Sciatic nerve (tissue), 2 donors: ENCODE measurements at places on chromosomes 7 and 10. TPM values are rescaled to one million over a fixed set of nuclear protein-coding genes. Genes with fewer than 3 reads are reported as not detected.

DNA sequence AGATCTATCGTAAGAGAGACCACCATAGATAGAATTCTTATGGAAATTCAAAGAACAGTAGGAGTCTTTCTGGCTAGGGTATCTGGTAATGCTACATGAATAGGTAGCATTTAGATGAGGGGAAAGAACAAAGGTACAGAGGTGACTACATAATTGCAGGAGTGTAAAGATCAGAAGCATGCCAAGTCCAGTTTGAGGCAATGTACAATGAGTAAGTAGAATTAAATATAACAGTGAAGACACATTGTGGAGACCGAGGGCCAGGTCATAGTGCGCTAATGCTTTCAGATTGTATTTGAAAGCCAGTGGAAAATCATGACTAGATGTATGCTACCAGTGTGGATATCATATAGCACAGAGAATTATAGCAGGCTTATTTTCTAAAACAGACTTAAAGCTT is 1611.6 kb upstream of the LRRTM3 start:
- no peak for DNase-seq

GRCh38 chr7:20153567-20153966 is 63.6 kb downstream of the MACC1 start:
- DNase-seq = no peak

GRCh38 chr7:134176037-134176350 is 48.9 kb downstream of the LRGUK start:
- no peak for DNase-seq

DNA sequence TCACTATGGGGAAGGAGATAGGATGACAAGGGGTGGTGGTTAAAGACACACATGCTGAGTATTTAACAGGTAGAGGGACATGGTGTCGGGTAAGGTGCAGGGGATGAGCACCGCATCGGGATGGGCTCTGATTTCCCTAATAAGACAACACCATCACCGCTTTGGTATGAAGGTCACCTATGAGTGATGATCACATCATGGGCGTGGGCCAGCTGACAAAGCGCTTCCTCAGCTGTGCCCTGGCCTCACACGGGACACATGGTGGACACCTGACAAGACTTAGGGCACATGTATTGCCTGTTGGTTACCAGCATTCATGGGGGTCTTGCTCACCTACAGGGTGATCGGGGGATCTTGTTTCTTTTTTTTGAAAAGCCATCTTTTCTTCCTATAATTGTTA is 12.8 kb downstream of the C7orf57 start:
- no peak for DNase-seq

DNA sequence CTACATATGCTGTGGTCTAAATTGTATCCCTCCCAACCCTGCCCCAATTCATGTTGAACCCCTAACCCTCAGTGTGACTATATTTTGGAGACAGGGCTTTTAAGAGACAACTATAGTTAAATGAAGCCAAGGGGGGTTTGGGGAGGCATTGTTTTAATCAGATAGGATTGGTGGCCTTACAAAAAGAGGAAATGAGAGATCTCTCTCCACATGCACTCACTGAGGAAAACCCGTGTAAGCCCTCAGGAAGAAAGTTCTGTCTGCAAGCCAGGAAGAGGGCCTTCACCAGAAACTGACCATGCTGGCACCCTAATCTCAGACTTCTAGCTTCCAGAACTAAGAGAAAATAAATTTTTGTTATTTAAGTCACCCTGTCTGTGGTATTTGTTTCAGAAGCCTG is 276.7 kb downstream of the KIF20B start:
- DNase-seq = no peak

The ELFN1 gene
- 2.4 TPM for total RNA-seq

The GSTO2 gene
- 2.1 TPM for total RNA-seq

The EBF3 gene
- total RNA-seq = 38.9 TPM

The FOXK1 gene
- total RNA-seq = 37.7 TPM
